ENCODE measurements at places on chromosomes 4 and X. TPM values are rescaled to one million over a fixed set of nuclear protein-coding genes. Genes with fewer than 3 reads are reported as not detected.
A peak's percentile ranks its signal among the peaks of the same experiment; 100 is the strongest.

GRCh38 chr4:65831828-65832227 is 161.5 kb upstream of the EPHA5 start:
- DNase-seq = no peak
- H3K36me3 ChIP-seq = no peaks in the 10 kb centered on the region
- no peak overlapping the region for H3K27ac ChIP-seq
- H3K4me1 ChIP-seq = no peaks in the 10 kb centered on the region

The AFF2 gene
- under 0.01 TPM for total RNA-seq

GRCh38 chr4:65344278-65344825 is 325.9 kb downstream of the EPHA5 start:
- no peak overlapping the region for H3K27ac ChIP-seq
- peak; percentile 36 for DNase-seq
- no peaks in the 10 kb centered on the region for H3K36me3 ChIP-seq
- no peak overlapping the region for H3K4me3 ChIP-seq
- no peaks in the 10 kb centered on the region for H3K27me3 ChIP-seq

The FGG gene
- not detected for total RNA-seq

The ASMT gene
- not detected for total RNA-seq

The MAGEA1 gene
- total RNA-seq = not detected

- peak; percentile 41 for DNase-seq
- H3K27ac ChIP-seq = peak overlapping the region; percentile 83
- H3K36me3 ChIP-seq = no peaks in the 10 kb centered on the region
- peaks cover 3% of the 10 kb centered on the region for H3K4me1 ChIP-seq
These were observed 763 bp upstream of the PRRG1 start for GRCh38 chrX:37348231-37348970.

GRCh38 chr4:81030061-81030980 is at the start of gene BMP3:
Gene BMP3 (plus strand): TSS chr4:81030708. CDS start chr4:81031285, 577 bp downstream.
- H3K4me1 ChIP-seq = no peaks in the 10 kb centered on the region
- H3K4me3 ChIP-seq = peak within 1 kb of the TSS; percentile 15
- peak; percentile 35 for DNase-seq
- H3K36me3 ChIP-seq = no peaks in the 10 kb centered on the region

DNA sequence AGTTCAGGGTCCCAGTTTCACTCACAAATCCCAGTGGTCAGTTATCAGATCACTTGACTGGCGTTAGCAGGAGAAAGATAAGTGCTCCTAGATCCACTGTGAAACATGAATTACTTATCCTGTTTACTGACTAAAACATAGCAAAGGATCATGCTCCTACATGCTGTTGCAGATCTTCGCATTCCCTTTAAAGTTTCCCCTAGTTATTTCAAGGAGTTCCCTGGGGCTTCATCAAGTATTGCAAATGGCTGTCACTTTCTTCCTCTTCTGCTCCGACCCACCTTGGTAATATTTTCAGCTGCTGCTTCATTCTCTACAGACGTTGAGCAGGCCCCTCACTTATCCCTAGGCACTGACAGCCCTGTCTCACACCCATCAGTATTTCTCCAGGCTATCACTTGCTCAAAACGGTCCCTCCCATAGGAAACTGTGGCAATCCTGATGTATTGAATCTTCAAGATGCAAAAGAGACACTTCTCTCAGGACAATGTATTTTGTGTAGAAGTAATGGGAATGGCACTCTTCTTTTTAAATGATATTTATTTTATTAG is 466.0 kb downstream of the INPP4B start:
- no peaks in the 10 kb centered on the region for H3K36me3 ChIP-seq

DNA sequence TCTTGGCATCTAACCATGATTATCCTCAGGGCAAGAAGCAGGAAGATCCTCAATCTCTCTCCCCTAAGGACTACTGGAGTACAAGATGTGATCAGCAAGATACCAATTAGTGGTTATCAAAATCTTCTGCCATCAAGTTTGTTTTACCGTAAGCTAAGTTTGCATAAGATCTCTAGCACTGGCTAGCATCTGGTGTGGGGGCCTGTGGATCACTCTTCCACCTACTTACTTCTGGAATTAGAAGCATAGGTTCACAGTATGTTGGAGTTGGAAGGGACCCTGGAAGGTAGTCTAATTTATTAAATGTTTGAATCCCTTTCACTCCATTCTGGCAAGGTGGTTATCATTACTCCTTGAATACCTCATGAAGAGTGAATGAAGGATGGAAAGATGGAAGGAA is 93.3 kb upstream of the BANK1 start:
- DNase-seq = no peak
- H3K4me1 ChIP-seq = no peaks in the 10 kb centered on the region
- H3K4me3 ChIP-seq = no peak overlapping the region
- no peaks in the 10 kb centered on the region for H3K36me3 ChIP-seq
- H3K27me3 ChIP-seq = no peaks in the 10 kb centered on the region

DNA sequence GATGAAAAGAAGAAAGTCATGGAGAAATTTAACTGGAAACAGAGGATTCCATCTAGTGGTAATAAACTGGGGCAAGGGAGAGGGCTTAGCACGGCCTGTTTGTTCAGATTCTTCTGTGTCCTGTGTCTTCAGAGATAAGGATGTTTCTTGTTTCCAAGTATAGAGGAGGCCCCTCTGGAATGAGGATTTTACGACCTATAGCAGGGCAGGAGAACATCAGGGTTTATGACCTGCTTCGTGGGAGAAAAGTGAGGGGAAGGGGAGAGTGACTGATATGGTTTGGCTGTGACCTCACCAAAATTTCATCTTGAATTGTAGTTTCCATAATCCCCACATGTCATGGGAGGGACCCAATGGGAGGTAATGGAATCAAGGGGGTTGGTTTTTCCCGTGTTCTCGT is 93.0 kb upstream of the LDB2 start:
- no peak for DNase-seq
- H3K4me1 ChIP-seq = no peaks in the 10 kb centered on the region
- no peak overlapping the region for H3K27ac ChIP-seq

DNA sequence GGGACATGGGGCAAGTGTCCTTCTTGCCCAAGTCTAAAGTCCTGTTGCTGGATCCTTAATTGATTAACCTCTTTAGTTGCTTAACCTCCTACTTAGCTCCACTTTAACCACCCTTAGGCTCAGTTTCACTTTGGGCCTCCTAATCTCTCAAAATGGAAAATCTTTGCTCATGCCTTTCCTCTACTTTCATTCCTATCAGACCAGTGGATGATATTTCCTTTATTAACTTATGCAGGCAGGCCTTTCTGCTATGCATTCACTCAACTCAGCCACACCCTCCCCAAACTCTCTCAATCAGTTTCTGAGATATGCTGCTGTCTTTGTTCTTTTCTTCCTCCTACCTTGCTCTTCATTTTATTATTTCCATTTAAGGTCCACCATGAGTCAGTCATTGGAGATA is 14.4 kb upstream of the ARSJ start:
- no peaks in the 10 kb centered on the region for H3K4me1 ChIP-seq
- no peaks in the 10 kb centered on the region for H3K36me3 ChIP-seq
- H3K4me3 ChIP-seq = no peak overlapping the region

- H3K4me3 ChIP-seq = no peak overlapping the region
- no peak overlapping the region for H3K27ac ChIP-seq
These were observed 43.6 kb downstream of the STARD8 start for GRCh38 chrX:68690936-68691501.

DNA sequence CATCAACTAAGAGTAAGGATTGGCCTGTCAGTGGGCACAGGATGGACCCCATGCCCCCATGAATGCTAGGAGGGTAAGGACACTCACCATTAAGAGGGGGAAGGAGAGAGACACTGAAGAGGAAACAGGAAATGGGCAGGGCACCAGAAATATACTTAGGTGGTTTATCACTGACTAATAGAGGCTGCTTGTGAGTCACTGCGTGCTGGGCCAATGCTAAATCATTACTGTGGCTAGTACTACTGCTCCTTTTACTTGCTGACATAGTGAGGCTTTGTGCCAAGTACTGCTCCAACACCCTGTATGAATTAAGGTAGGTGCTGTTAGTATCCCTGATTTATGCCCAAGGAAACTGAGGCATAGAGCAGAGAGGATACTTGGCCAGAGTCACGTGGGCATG is 130.4 kb upstream of the FRMPD4 start:
- no peaks in the 10 kb centered on the region for H3K36me3 ChIP-seq
- H3K27me3 ChIP-seq = no peaks in the 10 kb centered on the region
- peak; percentile 70 for DNase-seq
- H3K27ac ChIP-seq = no peak overlapping the region

The TRPC3 gene
- 1.0 TPM for total RNA-seq

DNA sequence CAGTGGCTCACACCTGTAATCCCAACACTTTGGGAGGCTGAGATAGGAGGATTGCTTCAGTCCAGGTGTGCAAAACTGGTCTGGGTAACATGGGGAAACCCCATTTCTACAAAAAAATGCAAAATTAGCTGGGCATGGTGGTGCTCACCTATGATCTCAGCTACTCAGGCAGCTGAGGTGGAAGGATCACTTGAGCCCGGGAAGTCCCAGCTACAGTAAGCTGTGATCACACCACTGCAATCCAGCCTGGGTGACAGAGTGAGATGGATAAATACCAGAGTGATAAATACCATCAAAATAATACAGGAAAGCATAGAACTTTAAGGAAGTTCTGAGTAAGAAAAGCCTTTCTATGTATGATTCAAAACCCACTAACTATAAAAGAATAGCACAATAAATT is 52.8 kb downstream of the LRBA start:
- no peak overlapping the region for H3K4me3 ChIP-seq
- H3K27ac ChIP-seq = no peak overlapping the region
- no peaks in the 10 kb centered on the region for H3K36me3 ChIP-seq
- no peaks in the 10 kb centered on the region for H3K27me3 ChIP-seq
- H3K4me1 ChIP-seq = no peaks in the 10 kb centered on the region
- peak; percentile 32 for DNase-seq

DNA sequence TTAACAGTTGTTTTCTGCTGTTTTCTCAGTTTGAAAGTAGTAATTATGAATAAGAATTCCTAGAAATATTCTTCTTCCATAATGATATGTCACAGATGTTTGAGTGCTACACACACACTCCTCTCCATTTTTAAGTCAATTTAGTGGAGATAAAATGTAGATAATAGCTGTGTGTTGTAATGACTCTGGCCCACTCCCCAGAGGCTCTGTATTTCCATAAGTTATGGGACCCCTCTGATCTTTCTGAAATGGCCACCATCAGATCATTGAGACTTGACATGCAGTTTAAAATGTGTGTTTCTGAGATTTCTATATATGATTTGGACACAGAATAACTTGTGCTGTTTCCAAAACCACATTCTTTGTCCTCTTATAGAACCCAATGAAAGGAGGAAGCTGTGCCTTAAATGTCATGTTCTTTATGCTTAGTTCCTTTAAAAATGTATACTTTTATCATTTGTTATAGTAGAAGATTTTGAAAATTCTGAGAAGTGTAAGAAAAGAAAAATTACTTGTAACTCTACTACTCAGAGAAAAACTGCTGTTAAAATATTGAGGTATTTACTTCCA is 46.4 kb downstream of the GAB1 start:
- no peak for DNase-seq
- no peaks in the 10 kb centered on the region for H3K36me3 ChIP-seq
- H3K27me3 ChIP-seq = no peaks in the 10 kb centered on the region
- peaks cover 1% of the 10 kb centered on the region for H3K4me1 ChIP-seq
- peak overlapping the region; percentile 27 for H3K4me3 ChIP-seq

The CFAP299 gene
- 16.2 TPM for total RNA-seq

DNA sequence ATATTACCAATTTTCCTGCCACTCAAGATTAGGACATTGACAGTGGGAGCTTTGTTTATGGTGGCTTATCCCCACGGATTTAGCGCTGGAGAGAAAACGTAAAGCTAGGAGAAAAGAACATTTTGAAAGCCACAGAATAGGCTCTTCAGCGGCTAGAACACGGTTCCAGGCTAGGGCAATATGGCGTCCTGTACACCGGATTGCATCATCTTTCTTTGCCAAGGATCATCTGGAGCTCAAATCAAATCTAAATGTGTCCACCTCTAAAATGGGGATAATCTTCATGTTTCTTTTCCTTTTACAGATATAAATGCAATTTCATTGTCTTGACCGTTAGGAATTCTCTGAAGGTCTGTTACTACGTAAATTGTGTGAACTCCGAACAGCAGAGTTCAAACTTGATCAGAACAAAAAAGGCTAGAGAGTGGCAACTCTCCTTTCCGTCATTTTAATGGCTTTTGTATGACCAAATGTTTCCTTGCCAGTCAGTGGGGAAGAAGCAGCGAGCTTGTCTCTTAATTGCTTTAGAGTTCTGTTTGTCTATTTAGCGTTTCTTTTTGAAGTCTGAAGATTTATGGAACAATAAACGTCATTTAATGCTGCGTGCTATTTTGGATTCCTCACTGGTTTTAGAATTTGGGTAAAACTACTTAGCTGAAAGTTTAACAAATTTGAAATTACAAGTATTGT is 2.6 kb upstream of the WWC2 start:
- no peak for DNase-seq
- no peaks in the 10 kb centered on the region for H3K4me1 ChIP-seq
- H3K36me3 ChIP-seq = no peaks in the 10 kb centered on the region
- H3K27me3 ChIP-seq = no peaks in the 10 kb centered on the region
- H3K27ac ChIP-seq = no peak overlapping the region

- H3K4me1 ChIP-seq = no peaks in the 10 kb centered on the region
- no peak for DNase-seq
- no peak overlapping the region for H3K4me3 ChIP-seq
- no peaks in the 10 kb centered on the region for H3K36me3 ChIP-seq
- no peak overlapping the region for H3K27ac ChIP-seq
These were observed 20.1 kb upstream of the SMIM14 start for GRCh38 chr4:39658756-39659155.

The RAB33A gene
- total RNA-seq = 18.3 TPM

The ANXA3 gene
- 7.2 TPM for total RNA-seq

- H3K4me1 ChIP-seq = no peaks in the 10 kb centered on the region
- peak; percentile 23 for DNase-seq
- no peak overlapping the region for H3K4me3 ChIP-seq
- no peaks in the 10 kb centered on the region for H3K27me3 ChIP-seq
These were observed 22.0 kb upstream of the SMIM31 start for GRCh38 chr4:164731827-164732474.

- H3K27me3 ChIP-seq = no peaks in the 10 kb centered on the region
- no peaks in the 10 kb centered on the region for H3K4me1 ChIP-seq
- H3K27ac ChIP-seq = no peak overlapping the region
- DNase-seq = no peak
- H3K36me3 ChIP-seq = no peaks in the 10 kb centered on the region
These were observed 284.0 kb upstream of the ZFP42 start for GRCh38 chr4:187711586-187711985.
